Neural crest cell (in vitro differentiated cells): ENCODE measurements at places on chromosomes 4 and X. TPM values are rescaled to one million over a fixed set of nuclear protein-coding genes. Genes with fewer than 3 reads are reported as not detected.

GRCh38 chr4:38509551-38509950 is 154.4 kb upstream of the KLF3 start:
- H3K4me1 ChIP-seq = peaks cover 5% of the 10 kb centered on the region
- no peak overlapping the region for H3K4me3 ChIP-seq
- no peak for DNase-seq
- no peaks in the 10 kb centered on the region for H3K27me3 ChIP-seq

GRCh38 chrX:70016513-70016912 is 33.2 kb downstream of the AWAT2 start:
- peaks cover 9% of the 10 kb centered on the region for H3K4me1 ChIP-seq
- H3K27me3 ChIP-seq = no peaks in the 10 kb centered on the region
- no peak for DNase-seq
- no peak overlapping the region for H3K4me3 ChIP-seq
- H3K27ac ChIP-seq = no peak overlapping the region

DNA sequence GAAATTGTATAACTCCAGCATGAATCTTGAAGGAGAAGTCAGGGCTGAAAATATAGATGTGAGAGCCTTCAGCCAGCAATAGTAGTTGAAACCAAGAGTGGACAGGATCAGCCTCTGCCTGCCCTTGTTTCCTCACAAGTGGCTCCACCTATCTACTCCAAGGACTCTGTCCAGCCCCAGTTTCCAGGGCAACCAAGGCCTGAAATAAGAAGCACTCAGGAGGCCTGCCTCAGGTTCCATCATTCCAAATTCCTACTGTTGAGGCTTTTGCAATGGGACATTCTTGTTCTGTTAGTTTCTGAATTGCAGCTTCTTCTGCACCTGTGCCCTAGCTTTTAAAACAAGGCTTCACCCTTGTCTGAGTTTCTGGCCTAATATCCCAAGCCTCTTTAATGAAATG is 41.6 kb downstream of the TRPC5OS start:
- H3K27me3 ChIP-seq = no peaks in the 10 kb centered on the region
- no peak overlapping the region for H3K27ac ChIP-seq
- H3K4me1 ChIP-seq = no peaks in the 10 kb centered on the region
- DNase-seq = no peak
- H3K36me3 ChIP-seq = no peaks in the 10 kb centered on the region

DNA sequence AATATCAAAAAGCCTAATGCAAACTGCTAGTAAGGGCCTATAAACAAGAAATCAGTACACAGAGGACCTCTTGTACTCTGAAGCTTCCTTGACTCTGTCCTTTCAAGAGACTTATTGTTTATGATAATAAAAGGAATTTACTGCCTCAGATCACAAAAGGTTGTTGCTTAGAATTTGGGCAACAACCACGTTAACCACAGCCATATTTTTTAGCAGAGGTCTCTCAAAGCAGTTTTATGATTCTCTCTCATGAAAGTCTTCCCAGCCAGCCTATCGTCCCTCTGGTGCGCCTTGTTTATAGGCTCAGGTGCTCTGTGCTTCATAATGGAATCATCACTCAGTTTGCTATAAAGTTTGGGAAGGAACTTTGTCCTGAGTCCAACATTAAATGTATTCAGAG is 270.6 kb downstream of the RCHY1 start:
- no peak overlapping the region for H3K4me3 ChIP-seq
- no peaks in the 10 kb centered on the region for H3K27me3 ChIP-seq
- H3K4me1 ChIP-seq = peaks cover 17% of the 10 kb centered on the region
- no peak for DNase-seq
- H3K27ac ChIP-seq = no peak overlapping the region
- H3K36me3 ChIP-seq = no peaks in the 10 kb centered on the region

GRCh38 chrX:130094696-130095095 is 15.6 kb downstream of the ELF4 start:
- no peaks in the 10 kb centered on the region for H3K36me3 ChIP-seq
- no peak overlapping the region for H3K27ac ChIP-seq
- no peak overlapping the region for H3K4me3 ChIP-seq
- DNase-seq = no peak

GRCh38 chrX:67684136-67684535 is 140.3 kb downstream of the AR start:
- no peak overlapping the region for H3K4me3 ChIP-seq
- no peaks in the 10 kb centered on the region for H3K27me3 ChIP-seq
- H3K4me1 ChIP-seq = no peaks in the 10 kb centered on the region
- DNase-seq = no peak
- H3K36me3 ChIP-seq = peaks cover 15% of the 10 kb centered on the region
- no peak overlapping the region for H3K27ac ChIP-seq

DNA sequence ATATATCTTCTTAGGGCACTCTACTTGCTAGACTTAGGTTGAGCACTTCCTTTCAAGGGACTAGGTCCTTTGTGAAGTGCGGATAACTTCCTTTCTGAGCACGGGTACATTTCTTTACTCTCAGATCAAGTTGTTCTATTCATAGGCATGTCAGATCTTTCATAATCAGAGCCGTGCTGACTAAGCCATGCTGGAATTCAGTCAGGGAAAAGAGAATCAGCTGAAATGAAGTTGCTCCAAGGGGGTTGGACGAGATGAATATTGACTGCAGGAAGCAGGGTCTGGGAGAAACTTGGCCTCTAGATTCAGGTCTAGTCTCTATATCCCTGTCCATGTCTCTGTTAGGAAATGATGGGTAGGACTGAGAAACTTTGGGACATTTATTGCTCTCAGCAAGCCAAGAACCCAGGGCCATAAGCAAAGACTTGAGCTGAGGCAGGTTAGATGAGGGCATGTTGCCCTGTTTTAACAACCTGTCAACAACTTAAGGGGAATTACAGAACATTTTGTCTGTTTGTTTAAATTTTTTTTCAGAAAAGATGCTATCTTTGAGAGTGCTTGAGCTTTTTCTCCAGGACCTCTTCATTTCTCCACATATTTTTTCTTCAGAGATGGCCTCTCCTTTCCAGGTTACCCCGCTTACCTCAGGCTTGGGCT is 28.3 kb downstream of the AREG start:
- DNase-seq = no peak
- no peak overlapping the region for H3K27ac ChIP-seq

DNA sequence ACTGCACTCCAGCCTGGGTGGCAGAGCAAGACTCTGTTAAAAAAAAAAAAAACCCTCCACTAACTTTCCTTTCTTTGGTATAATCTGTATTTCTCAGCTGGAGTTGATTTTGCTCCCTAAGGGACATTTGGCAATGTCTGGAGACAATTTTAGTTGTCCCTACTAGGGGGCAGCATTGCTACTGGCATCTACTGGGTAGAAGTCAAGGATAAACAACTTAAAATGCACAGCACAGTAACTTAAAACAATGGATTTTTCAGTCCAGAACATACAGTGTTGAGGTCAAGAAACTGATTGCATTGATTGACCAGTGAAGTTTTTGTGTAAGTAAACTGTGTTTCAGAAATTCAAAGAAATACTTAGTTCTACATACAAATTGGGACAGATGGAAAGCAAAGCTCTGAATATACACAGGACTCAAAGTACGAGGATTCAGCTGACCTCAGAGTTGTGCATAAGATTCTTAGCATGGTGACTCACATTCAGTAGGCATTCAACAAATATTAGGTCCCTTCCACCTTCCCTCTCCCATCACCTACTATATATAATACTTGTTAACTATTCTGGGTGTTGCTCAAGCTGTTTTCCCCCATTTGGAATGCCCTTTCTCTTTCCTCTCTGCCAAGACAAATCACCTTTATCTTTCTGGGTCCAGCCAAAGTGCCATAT is 8.8 kb downstream of the DDX53 start:
- H3K36me3 ChIP-seq = no peaks in the 10 kb centered on the region
- H3K27me3 ChIP-seq = no peaks in the 10 kb centered on the region
- no peak overlapping the region for H3K27ac ChIP-seq
- no peak overlapping the region for H3K4me3 ChIP-seq
- no peak for DNase-seq

DNA sequence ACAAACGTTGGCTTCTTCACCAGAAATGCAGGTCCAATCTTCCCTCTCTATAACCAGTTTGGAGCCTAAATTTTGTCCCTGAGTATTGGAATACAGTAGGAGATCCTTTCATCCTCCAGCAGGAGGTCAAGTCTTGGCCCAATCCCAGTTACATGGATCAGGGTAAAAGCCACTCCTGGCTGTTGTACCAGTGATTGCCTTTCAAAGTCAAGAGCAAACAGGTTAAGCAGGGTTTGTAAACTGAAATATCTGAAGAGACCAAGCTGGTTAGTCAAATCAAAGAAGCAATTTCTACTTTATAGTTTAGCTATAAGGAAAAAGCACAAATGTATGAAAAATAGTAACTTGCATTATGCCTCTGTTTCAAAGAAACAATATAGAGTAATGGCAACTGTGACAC is 329.4 kb downstream of the NAF1 start:
- no peaks in the 10 kb centered on the region for H3K36me3 ChIP-seq
- no peak overlapping the region for H3K4me3 ChIP-seq
- H3K27ac ChIP-seq = no peak overlapping the region
- no peaks in the 10 kb centered on the region for H3K27me3 ChIP-seq
- no peaks in the 10 kb centered on the region for H3K4me1 ChIP-seq
- no peak for DNase-seq

- H3K4me1 ChIP-seq = peaks cover 19% of the 10 kb centered on the region
- H3K36me3 ChIP-seq = no peaks in the 10 kb centered on the region
- DNase-seq = no peak
- no peak overlapping the region for H3K4me3 ChIP-seq
Measured at GRCh38 chr4:173135241-173135847, 33.3 kb upstream of the GALNT7 start.

DNA sequence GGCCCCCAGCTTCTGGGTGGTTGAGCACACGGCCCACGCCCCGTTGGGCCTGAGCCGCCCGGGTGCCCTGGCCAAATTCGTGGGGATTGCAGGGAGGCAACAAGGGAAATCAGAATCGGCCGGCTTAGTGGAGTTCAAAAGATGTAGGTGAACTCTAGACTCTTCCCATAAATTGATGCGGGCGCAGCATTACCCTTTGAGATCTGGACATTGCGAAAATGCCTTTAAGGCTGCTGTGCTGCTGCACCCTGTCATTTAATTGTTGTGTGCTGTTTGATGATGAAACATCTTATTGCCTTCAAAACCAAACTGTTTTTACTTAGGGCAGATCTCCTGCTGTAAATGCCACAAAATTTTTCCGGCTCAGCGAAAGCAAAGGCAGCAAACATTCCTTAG is 409 bp upstream of the MPP1 start:
- peak overlapping the region; percentile 86 for H3K4me3 ChIP-seq
- H3K36me3 ChIP-seq = peaks cover 3% of the 10 kb centered on the region
- peaks cover 69% of the 10 kb centered on the region for H3K27me3 ChIP-seq

DNA sequence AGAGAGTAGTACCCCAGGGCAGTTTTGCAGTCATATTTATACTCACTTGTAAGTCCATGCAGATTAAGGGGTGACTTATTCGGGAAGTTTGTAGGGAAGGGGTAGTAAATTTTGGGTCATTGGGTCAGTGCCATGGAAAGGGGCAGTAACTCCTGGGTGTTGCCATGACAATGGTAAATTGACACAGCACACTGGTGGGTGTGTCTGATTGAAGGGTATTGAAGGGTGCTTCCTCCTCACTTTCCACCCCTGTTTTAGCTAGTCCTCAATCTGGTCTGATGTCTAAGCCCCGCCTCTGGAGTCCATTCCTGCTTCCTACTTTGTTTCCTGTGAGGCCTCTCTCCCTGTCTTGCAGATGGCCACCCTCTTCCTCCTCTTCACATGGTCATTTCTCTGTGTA is 11.9 kb downstream of the ODAPH start:
- no peak for DNase-seq
- no peak overlapping the region for H3K27ac ChIP-seq
- H3K27me3 ChIP-seq = peaks cover 16% of the 10 kb centered on the region
- H3K4me3 ChIP-seq = no peak overlapping the region
- H3K4me1 ChIP-seq = no peaks in the 10 kb centered on the region

DNA sequence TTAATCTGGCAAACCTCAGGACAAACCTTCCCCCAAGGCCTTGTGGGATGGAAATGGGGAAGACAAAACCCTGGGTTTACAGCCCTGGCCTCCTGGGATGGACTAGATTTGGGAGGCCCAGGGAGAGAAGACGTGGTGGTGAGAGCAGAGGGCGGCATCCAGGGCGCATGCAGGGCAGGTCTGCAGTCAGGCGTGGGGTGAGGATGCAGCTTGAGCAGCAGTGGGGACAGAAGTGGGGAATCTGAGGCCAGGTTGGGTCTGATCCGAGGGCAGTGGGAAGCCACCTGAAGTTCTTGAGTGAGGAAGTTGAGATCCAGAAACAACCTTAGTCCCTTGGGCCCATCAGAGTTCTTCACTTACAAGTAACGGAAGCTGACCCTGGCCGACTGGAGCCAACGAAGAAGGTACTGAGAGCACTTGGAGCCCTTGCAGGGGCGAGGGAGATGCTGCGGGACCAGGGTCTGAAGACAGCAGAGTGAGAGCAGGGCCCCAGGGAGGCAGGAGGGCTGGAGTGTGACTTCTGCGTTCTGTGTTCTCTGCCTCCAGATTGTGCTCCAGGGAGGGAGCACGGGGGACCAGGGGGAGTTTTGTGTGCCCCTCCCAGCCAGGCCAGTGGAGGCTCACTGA is 42.0 kb upstream of the GPR78 start:
- no peak for DNase-seq
- no peak overlapping the region for H3K4me3 ChIP-seq
- H3K36me3 ChIP-seq = no peaks in the 10 kb centered on the region
- peaks cover 5% of the 10 kb centered on the region for H3K4me1 ChIP-seq
- peaks cover 4% of the 10 kb centered on the region for H3K27me3 ChIP-seq
- H3K27ac ChIP-seq = no peak overlapping the region

GRCh38 chrX:153647461-153648357 is 706 bp downstream of the DUSP9 start:
- no peak overlapping the region for H3K4me3 ChIP-seq
- DNase-seq = no peak
- H3K4me1 ChIP-seq = peaks cover 8% of the 10 kb centered on the region
- no peak overlapping the region for H3K27ac ChIP-seq
- peaks cover 47% of the 10 kb centered on the region for H3K27me3 ChIP-seq

GRCh38 chr4:76951672-76952010 is 2.1 kb downstream of the SEPTIN11 start:
- no peaks in the 10 kb centered on the region for H3K27me3 ChIP-seq
- H3K4me3 ChIP-seq = peak overlapping the region; percentile 90
- no peak for DNase-seq
- H3K4me1 ChIP-seq = peaks cover 74% of the 10 kb centered on the region

LRIT3 gene
- 0.14 and 0.19 TPM in 2 replicates for total RNA-seq

FRG2 gene
- total RNA-seq = not detected in 2 replicates

STOX2 gene
- total RNA-seq = 26.7 TPM in 2 replicates

CENPVL1 gene
- total RNA-seq = 1.3 and 1.6 TPM in 2 replicates

KIT gene
- total RNA-seq = 14.5 and 18.7 TPM in 2 replicates

UBA1 gene
- total RNA-seq = 484 and 498 TPM in 2 replicates

EMCN gene
- not detected in 2 replicates for total RNA-seq
